ENCODE measurements at places on chromosomes 5 and 9.

DNA sequence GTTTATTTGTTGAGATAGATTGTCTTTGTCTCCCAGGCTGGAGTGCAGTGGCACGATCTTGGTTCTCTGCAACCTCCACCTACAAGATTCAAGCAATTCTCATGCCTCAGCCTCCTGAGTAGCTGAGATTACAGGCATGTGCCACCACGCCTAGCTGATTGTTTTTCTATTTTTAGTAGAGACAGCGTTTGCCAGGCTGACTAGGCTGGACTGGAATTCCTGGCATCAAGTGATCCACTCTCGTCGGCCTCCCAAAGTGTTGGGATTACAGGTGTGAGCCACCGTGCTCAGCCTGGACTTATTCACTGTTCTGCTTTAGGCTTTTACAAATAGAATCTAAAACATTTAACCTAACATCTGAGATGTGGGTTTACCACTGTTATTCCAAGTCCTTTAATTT is 91.3 kb downstream of the COMMD10 start:
- DNase-seq, result no peak

DNA sequence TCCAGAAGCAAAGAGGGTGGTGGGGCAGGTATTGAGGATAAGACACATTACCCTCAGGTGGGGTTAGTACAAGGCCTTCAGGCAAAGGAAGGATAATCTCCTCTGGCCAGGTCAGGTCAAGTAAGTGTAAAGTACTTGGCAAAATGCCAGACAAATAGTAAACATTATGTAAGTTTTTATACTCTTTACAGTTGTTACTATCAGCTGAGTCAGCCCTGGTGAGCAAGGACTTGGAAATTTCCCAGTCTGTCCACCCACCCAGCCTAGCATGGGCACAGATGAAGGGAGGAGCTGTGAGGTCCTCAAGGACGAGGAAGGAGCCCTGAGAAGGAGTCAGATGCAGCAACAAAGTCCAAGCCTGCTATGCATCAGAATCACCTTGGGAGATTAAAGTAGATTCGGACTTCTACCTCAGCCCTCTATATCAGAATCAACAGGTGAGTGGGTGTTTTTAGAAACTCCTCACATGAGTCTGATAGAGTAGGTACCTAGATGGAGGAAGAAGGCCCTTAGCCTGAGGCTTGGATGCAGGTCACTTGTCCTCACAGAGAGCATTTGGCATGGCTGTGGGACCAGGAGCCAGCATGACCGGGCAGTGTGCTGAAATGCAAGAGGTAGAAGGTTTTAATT is 50.2 kb upstream of the BARX1 start:
- no peak for DNase-seq

- DNase-seq, result no peak
These were observed 244.8 kb downstream of the CSNK1G3 start for GRCh38 chr5:123756816-123757215.

- DNase-seq, result no peak
These were observed at the start of gene PRRX2 for GRCh38 chr9:129665389-129665775. TSS of gene PRRX2 (plus strand) at chr9:129665647. CDS start at chr9:129665868, 221 bp downstream.

- DNase-seq, result no peak
These were observed 266.0 kb downstream of the EFNA5 start for GRCh38 chr5:107404595-107405374.

GRCh38 chr9:91332546-91333231 is 29.0 kb downstream of the AUH start:
- no peak for DNase-seq
